Fibroblast of the aortic adventitia (primary cell): ENCODE measurements at places on chromosomes 2 and 18.

GRCh38 chr2:240182476-240182875, 42.0 kb upstream of the OTOS start:
- no peak for DNase-seq

GRCh38 chr2:166518634-166519390, 24.8 kb upstream of the SCN7A start:
- DNase-seq: no peak

DNA sequence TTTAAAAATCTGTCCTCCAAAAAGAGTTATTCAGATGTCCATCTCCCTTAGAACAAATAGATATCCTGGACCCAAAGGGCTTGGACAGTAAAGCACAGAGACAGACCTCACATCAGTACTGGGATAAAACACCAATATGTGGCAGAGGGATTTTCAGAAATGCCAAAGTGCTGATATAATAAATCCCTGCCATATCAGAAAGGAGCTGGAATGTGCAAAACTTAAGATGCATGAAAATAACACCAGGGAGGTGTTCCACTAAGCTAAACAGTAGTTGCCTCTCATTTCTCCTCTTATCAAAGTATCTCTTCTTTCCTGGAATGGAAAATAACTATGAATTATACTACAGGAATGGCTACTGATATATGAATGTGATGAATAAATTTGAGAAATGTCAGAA, 13.2 kb downstream of the USP40 start:
- peak; percentile 19 for DNase-seq

DNA sequence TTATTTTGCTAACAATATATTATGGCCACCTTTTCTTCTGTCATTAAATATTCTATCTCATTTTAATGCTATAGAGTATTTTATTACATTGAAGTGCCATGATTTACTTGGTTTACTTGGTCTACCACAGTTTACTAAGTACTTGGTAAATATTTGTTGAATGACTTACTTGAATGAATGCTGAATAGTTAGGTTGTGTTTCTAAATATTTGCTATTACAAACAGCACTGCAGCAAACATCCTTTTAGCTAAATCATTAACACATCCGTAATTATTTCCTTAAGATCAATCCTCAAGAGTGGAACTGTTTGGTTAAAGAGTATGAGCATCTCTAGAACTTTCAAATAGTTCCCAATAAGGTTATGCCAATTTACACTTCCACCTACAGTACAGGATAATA, 318.7 kb downstream of the MYCN start:
- no peak for DNase-seq

DNA sequence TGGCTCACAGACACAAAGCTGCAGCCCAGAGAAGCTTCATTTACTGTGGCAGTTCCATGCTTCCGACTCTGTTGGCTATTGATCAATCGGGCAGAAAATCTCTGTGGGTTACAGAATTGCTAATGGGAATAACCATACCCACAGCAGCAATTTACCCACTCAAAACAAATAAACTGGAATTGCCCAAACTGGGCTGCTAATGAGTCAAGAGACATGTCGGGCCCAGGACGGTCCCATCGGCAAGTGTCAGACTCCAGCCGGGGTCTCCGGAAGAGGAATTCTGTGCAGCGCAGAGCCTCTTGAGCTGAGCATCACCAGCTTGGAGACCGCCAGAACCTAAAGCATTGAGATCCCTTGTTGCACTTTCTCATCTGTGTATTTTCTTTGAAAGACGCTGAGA, 67.8 kb downstream of the TMEM18 start:
- DNase-seq: no peak

GRCh38 chr2:210215120-210215519, 10.1 kb downstream of the ACADL start:
- no peak for DNase-seq

DNA sequence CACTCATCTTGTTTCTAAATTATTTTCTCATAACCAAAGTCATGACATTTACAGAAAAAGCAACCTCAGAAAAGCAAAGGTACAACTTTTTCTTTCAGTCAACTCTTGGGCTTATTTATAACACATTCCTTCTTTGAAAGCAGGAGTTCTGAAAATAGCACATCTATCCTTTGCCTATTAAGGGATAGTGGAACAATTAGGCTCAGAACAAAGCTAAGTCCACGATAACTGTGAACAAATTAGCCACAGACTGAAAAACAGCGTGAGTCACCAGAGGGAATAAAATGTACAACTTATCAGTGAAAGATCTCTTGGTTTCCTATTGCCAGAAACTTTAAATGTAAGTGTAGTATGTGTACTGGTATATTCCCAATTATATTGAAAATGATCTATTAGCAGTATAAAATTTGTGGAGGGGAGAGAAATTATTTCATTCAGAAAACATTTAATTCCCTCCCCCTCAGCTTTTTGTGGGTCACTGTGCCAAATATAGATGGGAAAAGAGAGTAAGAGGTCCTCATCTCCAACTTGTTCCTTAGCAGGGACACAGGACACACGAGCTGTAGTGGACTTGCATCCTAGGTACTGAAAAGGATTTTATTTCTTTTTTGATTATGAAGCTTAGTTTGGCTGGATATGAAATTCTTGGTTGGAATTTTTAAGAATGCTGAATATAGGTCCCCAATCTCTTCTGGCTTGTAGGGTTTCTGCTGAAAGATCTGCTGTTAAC, 15.4 kb upstream of the MATN3 start:
- DNase-seq: no peak

- DNase-seq: no peak
These were observed 20.1 kb upstream of the RMDN2 start for GRCh38 chr2:37904993-37905392.

- peak; percentile 37 for DNase-seq
These were observed 13.3 kb upstream of the RAB17 start for GRCh38 chr2:237603718-237604362.

- no peak for DNase-seq
These were observed 115.1 kb downstream of the CMPK2 start for GRCh38 chr2:6750411-6751158.

GRCh38 chr2:228615496-228615895, 434.0 kb upstream of the SPHKAP start:
- DNase-seq: no peak

DNA sequence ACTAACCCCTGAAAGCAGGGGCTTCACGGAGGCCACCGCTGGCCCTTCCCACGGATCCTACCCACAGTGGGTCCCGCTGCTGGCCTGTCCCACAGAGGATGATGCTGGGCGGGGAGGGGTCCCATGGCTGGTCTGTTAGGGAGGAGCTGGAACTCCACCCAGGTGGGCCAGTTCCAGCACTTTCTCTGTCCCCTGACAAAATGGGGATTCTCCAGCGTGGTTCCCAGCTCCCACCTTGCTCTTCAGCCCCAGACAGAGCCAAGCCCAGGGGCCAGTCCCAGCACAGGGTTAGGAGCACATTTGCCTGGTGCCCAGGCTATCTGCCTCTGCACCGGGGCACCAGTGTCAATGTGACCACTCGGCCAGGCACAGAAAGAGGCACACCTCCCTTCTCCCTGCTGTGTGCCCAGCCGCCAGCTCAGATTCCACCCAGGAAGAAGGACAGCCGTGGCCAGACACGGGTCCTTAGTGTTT, 50.0 kb downstream of the ANKMY1 start:
- DNase-seq: no peak

GRCh38 chr2:98378901-98379300, 32.6 kb downstream of the CNGA3 start:
- peak; percentile 78 for DNase-seq

GRCh38 chr18:23388357-23388756, 64.7 kb upstream of the RIOK3 start:
- DNase-seq: no peak

DNA sequence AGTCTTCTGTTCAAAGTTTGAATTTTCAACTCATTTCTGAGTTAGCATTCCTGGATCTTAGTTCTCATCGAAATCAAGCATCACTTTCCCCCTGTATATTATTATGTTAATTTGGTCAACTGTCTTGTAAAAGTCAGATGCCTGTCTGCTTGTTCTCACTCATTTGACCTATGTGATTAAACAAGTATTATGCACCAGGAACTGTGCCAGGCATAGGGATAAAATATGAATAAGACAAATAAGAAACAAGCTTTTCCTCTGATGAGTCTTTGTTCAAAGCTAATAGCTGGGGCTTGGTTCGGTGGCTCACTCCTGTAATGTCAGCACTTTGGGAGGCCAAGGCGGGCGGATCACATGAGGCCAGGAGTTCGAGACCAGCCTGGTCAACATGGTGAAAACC, 19.7 kb upstream of the EMILIN2 start:
- DNase-seq: peak; percentile 68

DNA sequence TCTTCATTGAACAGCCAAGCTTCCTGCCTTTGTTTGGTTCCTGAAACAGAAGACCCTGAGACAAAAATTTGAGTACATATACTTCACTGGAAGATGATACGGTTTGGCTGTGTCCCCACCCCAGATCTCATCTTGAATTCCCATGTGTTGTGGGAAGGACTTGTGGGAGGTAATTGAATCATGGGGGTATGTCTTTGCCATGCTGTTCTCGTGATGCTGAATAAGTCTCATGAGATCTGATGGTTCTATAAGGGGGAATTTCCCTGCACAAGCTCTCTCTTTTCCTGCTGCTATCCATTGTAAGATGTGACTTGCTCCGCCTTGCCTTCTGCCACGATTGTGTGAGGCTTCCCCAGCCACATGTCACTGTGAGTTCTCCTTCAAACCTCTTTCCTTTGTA, 76.5 kb downstream of the BABAM2 start:
- DNase-seq: no peak

- DNase-seq: no peak
These were observed 365 bp downstream of the CUL3 start for GRCh38 chr2:224584785-224585210.

- DNase-seq: no peak
These were observed 4.0 kb downstream of the CLIP4 start for GRCh38 chr2:29119211-29119610.

DNA sequence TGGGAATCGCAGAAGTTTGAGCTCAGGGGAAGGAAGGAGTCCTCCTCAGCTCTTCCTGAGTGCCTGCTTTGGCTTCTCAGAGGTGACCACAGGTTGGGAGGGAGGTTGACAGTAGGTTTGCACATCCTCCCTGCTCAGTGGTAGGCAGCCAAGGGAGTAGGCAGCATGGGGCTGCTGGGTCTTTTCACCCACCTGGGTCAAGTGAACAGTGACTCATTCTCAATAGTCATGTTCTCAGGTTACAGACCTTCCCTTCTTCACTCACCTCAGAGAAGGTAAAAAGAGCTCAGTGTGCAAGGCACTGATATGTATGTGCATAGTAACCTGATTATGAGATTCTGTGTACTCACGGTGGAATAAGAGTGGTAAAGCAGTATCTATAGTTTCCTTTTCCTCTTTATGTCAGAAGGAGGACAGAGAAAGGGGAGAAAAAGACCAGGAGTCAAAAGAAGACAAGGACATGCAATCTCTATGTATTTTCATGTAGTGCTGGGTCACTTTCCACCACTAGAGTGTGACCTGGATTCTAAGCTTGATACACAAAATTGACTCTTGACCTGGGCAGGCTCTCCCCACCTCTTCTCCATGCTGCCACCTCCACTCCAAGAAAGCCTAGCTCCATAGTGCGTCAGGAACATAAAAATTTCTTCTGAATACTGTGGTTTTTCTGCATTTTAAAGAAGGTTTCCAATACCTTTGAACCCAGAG, 36.5 kb upstream of the ASNSD1 start:
- no peak for DNase-seq

DNA sequence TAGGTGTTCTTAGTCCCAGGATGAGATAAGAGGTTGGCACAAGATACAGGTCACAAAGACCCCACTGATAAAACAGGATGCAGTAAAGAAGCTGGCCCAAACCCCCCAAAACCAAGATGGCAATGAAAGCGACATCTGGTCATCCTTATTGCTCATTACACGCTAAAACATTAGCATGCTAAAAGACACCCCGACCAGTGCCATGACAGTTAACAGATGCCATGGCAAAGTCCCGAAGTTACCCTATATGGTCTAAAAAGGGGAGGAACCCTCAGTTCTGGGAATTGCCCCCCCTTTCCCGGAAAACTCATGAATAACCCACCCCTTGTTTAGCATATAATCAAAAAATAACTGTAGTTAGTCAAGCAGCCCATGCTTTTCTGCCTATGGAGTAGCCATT, 251.1 kb downstream of the SLC4A3 start:
- no peak for DNase-seq

DNA sequence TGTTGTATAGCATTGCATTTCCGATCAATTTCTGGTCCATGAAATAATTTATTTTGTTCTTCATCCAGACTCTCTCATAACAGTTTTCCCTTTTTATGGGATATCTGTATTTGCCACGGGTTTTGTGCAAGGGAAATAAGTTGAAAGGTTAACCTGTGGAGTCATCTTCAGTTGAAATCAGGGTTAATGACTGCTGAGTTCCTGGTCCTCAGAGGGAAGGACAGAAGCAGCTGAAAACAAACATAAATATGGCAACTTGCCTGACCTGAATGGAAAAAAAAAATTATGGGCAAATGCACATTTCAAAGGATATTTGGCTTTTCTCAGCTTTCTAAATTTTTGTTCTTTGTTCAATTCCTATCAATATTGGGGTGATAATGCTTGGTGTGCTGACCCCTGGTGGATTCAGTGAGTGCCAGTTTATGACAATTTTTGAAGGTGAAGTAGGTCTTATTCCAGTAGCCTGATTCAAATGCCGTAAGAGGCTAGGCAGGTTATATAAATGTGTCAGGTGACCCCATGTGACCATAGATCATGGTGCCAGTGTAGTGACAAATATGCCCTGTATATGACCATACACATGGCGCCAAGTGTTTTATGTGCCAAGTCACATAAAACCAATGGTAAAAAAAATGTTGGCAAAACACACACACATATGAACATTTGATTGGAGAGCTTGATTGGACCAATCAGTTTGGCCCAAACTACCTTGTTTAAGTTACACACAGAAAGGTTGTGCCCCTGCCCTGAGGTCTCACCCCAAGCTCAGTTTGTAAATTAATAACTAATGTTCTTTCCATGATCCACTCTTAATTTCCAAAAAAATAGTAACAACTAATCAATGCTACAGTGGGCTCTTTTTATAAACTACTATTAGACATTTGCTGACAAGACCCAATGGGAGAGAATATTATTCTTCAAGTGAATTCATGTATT, 47.6 kb upstream of the FAM124B start:
- DNase-seq: no peak

DNA sequence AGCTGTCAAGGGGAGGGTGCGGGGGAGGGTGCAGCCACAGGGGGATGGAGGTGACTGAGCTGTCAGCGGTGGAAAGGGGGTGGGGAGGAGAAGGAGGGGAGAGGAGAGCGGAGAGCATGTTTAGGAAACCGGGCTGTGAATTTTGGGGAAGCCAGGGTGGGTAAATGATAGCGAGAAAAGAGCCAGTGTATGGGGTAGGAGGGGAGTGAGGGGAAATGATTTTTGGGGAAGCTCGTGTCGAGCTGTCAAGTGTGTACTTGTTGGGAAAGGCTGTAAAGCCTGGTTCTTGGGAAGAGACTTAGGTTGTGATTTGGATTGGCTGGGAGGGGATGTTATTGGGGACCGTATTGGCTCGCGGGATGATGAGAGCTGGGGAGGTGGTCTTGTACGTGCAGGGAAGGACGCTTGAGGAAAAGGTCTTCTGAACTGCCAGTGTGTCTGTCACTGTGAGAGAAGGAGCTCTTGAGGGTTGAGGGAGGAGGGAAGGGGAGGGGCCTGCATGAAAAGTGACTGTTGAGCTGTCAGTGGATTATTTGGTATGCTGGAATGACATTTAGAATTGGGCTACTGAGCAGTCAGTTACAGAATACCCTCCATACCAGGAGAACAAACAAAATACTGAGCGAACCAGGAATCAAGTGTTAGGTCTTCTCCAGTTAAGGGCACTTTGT, 1.0 kb downstream of the UBR3 start:
- DNase-seq: peak; percentile 16
